Activated T-helper 2 cell treated with anti-CD3 and anti-CD28 coated beads, Interferon-gamma antibody, Interleukin-2, Interleukin-4, amounts not matched to agents 10 μg/mL and 5 μg/mL and 100 μg/mL, durations not matched to agents 14 hours and 24 hours and 36 hours (primary cell): ENCODE measurements at places on chromosomes 1 and 21. TPM values are rescaled to one million over a fixed set of nuclear protein-coding genes. Genes with fewer than 3 reads are reported as not detected.

DMBX1 gene
- not detected in 2 replicates for total RNA-seq

THEM5 gene
- not detected in 2 replicates for total RNA-seq

CCDC181 gene
- total RNA-seq: 0.09 TPM in 1 of 2 replicates, not detected in the other

CLIC4 gene
- total RNA-seq: 17.9 and 18.2 TPM in 2 replicates

FASLG gene
- 22.5 and 23.7 TPM in 2 replicates for total RNA-seq

DNTTIP2 gene
- 80.7 and 85.5 TPM in 2 replicates for total RNA-seq

OLIG2 gene
- not detected in 2 replicates for total RNA-seq

CFAP141 gene
- total RNA-seq: not detected in 2 replicates

C1orf185 gene
- total RNA-seq: not detected in 2 replicates

FAM72C gene
- total RNA-seq: 16.9 and 18.7 TPM in 2 replicates

PIK3R3 gene
- 2.8 and 3.3 TPM in 2 replicates for total RNA-seq

AVPR1B gene
- not detected in 2 replicates for total RNA-seq

NR5A2 gene
- not detected in 2 replicates for total RNA-seq

CFHR2 gene
- total RNA-seq: not detected in 2 replicates

C8B gene
- total RNA-seq: not detected in 2 replicates

AMY1A gene
- total RNA-seq: not detected in 2 replicates

CD34 gene
- total RNA-seq: not detected in 2 replicates

CASQ1 gene
- 0.30 and 0.37 TPM in 2 replicates for total RNA-seq

KRTAP13-4 gene
- not detected in 2 replicates for total RNA-seq

GRCh38 chr1:87134061-87134460 is 194.6 kb upstream of the LMO4 start:
- no peak for DNase-seq

DNA sequence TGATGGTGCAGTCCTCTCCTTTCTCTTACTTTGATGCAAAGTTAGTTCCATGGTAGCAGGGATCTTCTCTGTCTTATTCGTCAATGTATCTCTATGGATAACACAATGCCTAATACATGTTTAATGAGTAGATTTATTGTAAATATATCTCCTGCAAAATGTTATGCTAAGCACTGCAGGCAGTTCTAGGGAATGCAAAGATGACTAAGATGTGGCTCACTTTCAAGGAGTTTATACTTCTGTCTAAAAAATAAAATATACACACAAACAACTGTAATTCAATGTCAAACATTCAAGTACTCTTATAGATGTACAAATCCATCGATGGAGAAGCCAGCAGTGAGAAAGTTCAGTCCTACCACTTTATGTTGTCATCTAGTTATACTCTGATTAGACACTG is 194.3 kb downstream of the KCTD3 start:
- DNase-seq: no peak

DNA sequence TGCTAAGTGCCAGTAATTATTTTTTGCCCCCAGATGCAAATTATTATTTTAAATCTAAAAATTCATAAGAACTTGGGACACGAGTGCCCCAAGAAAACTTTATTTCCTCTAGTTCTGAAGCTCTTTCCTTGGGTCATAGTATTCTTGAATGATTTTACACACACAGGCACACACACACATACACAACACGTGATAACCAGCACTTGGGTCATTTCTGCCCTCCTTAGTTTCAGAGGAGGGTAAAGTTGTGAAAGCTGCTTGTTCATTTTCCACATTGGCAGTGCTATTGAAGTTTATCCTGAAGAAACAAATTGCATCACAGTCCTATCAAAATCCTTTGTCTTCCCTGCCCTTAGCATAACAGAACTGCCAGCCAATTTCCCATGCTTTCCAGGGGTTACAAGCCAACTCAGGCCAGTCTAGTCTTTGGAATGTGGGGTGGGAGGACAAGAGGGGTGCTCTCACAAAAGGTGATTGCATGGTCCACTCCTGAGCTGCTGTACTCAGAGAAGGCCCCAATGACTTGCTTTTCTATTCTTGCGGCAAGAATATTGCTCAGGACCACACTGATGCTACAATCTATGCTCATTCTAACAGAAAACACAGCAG is 98.5 kb upstream of the POGK start:
- no peak for DNase-seq

GRCh38 chr1:228988664-228989063 is 253.4 kb downstream of the RHOU start:
- DNase-seq: no peak

- no peak for DNase-seq
Observed at GRCh38 chr1:224411766-224412165, 22.8 kb downstream of the WDR26 start.

- no peak for DNase-seq
Observed at GRCh38 chr21:40099809-40100208, 232.6 kb downstream of the PCP4 start.

DNA sequence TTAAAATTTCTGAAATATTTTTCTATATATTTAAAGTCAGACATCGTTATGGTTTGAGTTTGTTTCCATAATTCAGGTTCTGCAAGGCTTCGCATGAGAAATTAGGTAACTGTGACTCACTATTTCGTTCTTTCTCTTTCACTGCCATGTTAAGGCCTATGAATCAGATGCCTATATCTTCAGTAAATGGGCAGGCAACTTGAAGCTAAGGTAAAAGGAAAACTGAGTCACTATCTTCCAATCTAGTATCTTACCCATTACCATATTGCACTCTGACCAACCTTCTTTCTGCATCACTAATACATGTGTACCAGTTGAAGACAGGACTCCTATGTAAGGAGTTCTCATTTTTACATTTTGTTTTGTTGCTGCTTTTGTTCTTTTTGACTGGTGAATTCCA is 37.8 kb downstream of the PYHIN1 start:
- no peak for DNase-seq

GRCh38 chr1:39648496-39648895 is 9.1 kb upstream of the HEYL start:
- no peak for DNase-seq

GRCh38 chr1:236774926-236775325 is 20.2 kb upstream of the MTR start:
- no peak for DNase-seq

GRCh38 chr1:218717575-218717974 is 372.4 kb downstream of the TGFB2 start:
- DNase-seq: no peak

GRCh38 chr1:59169703-59170102 is 127.2 kb upstream of the FGGY start:
- DNase-seq: no peak

DNA sequence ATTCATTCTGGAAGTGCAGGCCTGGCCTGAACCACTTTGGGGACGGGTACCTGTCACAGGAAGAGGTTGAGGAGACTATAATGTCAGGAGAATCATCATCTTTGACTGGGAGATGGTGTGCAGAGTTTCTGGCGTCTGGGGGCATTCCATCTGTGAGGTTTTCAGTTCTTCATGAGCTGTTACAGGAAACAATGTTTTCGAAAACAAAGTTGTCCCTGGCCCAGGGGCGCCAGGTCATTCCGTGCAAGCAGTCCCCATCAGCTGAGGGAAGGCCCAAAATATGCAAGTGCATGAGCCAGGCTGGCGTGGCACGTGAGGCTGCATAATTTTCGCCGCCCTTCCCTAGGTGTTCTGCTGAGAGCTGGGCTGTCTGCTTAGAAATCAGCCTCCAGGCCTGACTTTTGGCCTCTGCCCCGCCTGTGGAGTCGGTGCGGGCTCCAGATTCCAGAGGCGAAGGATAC is 68.4 kb upstream of the ATP5PO start:
- DNase-seq: no peak

DNA sequence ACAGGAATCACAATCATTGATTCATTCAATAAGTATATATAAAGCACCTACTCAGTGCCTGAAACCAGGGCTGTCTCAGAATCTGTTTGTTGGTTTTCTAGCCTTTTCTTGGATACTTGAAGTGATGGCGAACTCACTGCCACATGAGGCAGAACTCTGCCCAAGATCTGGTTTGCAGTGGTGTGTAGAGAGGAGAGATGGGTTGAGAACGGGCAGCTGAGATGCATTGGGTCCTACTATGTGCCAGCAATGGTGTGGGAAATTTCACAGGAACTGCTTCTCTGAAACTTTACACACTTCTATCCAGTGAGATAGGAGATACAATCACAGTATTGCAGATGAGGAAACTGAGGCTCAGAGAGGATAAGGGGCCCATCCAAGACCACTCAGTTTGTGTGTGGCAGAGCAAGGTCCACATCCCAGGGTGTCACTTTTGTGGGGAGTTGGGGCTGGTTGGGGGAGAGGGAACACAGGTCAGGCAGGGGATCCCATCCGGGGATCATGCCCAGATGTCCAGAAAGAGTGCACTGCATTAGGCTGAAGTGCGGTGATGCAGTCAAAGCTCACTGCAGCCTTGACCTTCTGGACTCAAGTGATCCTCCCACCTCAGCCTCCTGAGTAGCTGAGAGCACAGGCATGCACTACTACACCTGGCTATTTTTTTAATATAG is 83.7 kb upstream of the IFFO2 start:
- DNase-seq: no peak

DNA sequence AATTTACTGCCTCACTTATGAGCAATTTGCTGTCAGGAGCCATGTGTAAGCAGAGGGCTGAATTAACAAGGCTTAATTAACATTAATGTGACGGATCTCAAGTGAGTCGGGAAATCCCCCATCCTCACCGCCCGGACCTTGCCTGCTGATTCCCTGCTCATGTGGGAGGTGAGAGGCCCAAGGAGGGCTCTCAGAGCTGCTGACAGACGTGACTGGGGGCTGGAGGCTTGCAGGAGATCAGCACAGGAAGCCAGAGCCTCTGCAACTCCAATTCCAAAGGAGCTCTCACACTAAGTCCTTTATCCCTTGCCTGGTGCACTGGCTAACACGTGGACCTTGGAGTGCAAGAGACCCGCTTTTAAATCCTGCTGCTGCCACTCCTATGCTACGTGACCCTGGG is 19.4 kb downstream of the LRP8 start:
- DNase-seq: no peak

- DNase-seq: no peak
Observed at GRCh38 chr1:185846672-185847444, 112.7 kb downstream of the HMCN1 start.

- DNase-seq: no peak
Observed at GRCh38 chr1:62810420-62811274, 26.7 kb downstream of the ATG4C start.

- DNase-seq: no peak
Observed at GRCh38 chr1:205028924-205029323, 14.1 kb upstream of the CNTN2 start.

- DNase-seq: no peak
Observed at GRCh38 chr1:248670003-248670402, 14.7 kb upstream of the OR2T27 start.

- no peak for DNase-seq
Observed at GRCh38 chr1:16023050-16023653, 1.3 kb downstream of the CLCNKA start.

DNA sequence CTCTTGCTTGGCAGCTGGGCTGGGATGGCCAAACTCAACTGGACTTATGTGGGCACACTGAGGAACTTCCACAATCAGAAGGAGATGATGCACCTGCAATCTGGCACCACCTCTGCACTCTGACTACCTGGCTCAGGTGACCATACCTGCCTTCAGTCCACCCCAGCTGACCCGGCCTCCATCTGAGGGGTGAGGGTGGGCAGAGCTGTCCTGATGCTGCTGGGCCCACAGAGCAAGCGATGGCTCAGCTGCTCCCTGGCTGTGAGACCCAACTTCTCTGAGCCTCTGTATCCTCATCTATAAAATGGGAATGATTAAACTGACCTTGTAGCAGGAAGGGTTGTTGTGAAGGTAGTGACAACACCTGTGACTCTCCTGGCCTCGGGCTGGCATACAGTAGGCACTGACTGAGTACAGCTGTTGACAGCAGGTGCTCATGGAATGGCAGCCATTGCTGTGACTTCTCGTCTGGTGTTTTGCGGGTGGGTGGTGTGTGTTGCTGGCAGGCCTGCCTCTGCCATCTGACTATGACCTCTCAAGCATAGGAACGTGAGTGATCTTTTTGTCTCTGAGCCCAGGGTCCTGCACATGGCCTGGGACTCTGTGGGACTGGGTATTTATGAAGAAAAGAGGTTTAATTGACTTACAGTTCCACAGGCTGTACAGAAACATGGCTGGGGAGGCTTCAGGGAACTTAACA is 438.5 kb downstream of the PTPRU start:
- no peak for DNase-seq

- DNase-seq: no peak
Observed at GRCh38 chr1:190046231-190046630, 431.4 kb downstream of the BRINP3 start.

DNA sequence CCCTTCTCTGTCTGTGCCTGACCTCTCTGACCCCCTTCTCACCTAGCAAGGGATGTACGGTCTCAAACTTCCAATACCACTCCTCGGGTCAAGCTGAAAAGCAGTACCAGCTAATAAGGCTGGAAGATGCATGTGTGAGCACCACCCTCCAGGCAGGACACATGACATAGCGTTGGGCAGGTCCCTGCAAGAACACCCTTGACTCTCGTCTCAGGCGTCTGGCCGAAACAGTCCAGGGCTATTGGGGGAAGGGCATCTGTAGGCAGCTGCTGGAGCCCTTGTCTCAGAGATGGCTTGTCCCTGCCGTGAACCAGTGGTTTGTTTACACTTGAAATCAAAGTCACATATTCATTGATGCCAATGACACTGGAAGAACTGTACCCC is 56.5 kb downstream of the CD46 start:
- no peak for DNase-seq
